Spleen (tissue), 13 donors: ENCODE measurements at places on chromosomes 4 and X.
A peak's percentile ranks its signal among the peaks of the same experiment; 100 is the strongest.

- DNase-seq: no peak
- no peak overlapping the region for H3K4me3 ChIP-seq
- H3K27ac ChIP-seq: no peak overlapping the region
These were observed 401.2 kb upstream of the CNKSR2 start for GRCh38 chrX:20973038-20973437.

DNA sequence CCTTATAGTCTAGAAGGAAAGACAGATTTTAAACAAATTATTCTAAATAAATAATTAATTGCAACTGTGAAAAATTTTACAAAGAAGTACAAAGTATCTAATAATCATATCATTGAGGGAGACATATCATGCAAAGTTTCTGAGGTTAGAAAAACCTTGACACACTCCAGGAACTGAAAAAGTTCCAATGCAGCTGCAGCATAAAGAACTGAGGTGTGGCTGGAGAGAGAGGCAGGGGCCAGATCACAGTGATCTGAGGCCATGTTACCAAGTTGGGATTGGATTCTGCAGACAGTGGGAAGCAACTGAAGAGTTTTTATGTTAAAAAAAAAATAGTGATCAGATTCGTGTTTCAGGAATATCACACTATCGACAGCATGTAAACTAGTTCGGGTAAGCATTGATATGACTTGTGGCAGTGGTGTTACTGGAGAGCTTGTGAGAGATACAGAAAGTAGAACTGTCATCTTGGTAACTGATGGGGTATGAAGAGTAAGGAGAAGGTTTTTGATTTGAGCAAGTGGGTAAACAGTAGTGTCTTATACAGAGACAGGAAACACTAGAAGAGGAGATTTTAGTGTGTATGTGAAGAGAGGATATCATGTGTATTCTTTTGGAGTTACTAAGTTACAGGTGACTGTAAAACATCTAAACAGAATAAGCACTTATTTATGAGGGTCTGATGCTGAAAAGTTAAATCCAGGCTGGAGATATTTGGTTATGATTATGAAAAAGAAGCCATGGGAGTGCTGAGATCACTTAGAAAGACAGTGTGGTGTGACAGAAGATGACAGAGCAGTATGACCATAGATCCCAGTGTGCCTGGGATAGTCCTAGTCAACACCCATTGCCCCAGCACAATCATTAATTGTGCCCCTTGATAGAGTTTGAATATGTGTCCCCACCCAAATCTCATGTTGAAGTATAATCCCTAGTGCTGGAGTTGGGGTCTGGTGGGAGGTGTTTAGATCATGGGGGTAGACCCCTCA, 15.6 kb upstream of the SPRY1 start:
- no peaks in the 10 kb centered on the region for H3K27me3 ChIP-seq
- no peak for DNase-seq
- H3K36me3 ChIP-seq: no peaks in the 10 kb centered on the region
- H3K27ac ChIP-seq: no peak overlapping the region
- no peak overlapping the region for H3K4me3 ChIP-seq

- peak; percentile 91 for DNase-seq
- H3K4me1 ChIP-seq: peaks cover 58% of the 10 kb centered on the region
These were observed 999 bp upstream of the CTBP1 start for GRCh38 chr4:1249731-1250526.

DNA sequence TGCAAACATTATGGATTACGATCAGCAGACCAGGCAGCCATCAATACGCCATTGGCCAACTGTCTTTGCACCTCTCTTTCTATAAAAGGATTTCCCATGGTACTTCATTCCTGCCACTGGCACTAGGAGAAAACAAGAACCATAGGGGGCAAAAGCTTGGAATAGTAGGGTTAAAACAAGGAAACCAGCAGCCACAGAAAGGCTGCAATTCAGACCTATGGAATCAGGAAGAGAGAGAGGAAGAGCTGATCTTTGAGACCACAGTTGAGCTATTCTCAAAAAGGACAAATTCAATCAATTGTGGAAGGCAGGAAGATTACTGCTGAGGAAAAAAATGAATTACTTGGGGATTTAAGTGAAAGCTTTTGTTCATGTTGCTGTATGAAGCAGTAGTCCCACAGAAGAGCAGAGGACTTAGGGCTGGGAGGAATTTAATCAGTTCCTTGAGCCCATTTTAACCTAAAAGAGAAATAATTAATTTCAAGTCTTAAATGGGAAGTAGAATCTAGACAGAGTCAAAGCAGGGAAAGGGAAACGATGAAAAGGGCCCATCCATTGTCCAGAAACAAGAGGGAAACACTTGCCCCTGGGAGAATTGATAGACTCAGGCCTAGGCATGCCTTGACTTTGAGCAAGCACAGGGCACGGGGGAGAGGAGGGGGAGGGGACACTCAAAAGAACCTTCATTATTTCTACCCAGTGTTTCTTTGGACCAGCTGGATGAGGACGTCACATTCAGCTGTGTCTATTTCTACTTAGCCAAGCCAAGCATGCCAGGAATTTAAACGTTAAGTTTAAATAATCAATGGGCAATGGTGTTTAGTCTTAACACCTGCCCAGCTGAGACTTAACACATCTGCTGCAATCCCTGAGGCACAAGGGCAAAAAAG, 50.7 kb downstream of the SCD5 start:
- H3K27ac ChIP-seq: no peak overlapping the region
- no peak overlapping the region for H3K4me3 ChIP-seq
- peaks cover under 1% of the 10 kb centered on the region for H3K4me1 ChIP-seq
- H3K27me3 ChIP-seq: no peaks in the 10 kb centered on the region
- DNase-seq: peak; percentile 6

DNA sequence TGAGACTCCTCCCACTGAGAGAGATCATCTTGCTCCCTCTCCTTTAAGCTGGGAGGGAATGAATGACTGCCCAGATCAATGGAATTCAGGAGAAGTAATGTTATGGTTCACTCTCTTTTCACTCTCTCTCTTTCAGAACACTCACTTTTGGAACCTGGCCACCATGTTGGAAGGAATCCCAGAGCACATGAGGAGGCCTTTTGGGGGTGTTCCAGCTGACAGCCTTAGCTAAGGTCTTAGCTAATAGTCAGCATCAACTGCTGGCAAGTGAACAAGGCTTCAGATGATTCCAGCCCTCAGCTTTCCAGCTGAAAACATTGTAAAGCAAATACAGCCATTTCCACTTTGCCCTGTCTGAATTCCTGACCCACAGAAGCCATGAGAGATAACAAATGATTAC, 124.0 kb upstream of the CLNK start:
- H3K27ac ChIP-seq: no peak overlapping the region
- no peaks in the 10 kb centered on the region for H3K4me1 ChIP-seq
- H3K36me3 ChIP-seq: no peaks in the 10 kb centered on the region
- no peak overlapping the region for H3K4me3 ChIP-seq
- no peak for DNase-seq
- H3K27me3 ChIP-seq: no peaks in the 10 kb centered on the region

- H3K4me1 ChIP-seq: no peaks in the 10 kb centered on the region
- no peaks in the 10 kb centered on the region for H3K27me3 ChIP-seq
- no peak for DNase-seq
- H3K4me3 ChIP-seq: no peak overlapping the region
- no peak overlapping the region for H3K27ac ChIP-seq
- no peaks in the 10 kb centered on the region for H3K36me3 ChIP-seq
These were observed 75.2 kb upstream of the PRKX start for GRCh38 chrX:3788494-3789233.

- H3K4me1 ChIP-seq: no peaks in the 10 kb centered on the region
- H3K4me3 ChIP-seq: no peak overlapping the region
- no peak for DNase-seq
- H3K27me3 ChIP-seq: no peaks in the 10 kb centered on the region
- no peaks in the 10 kb centered on the region for H3K36me3 ChIP-seq
These were observed 117.3 kb upstream of the NOCT start for GRCh38 chr4:138898282-138898681.

- H3K27ac ChIP-seq: no peak overlapping the region
- H3K27me3 ChIP-seq: no peaks in the 10 kb centered on the region
- H3K36me3 ChIP-seq: no peaks in the 10 kb centered on the region
- no peak overlapping the region for H3K4me3 ChIP-seq
- DNase-seq: peak; percentile 16
These were observed 5.5 kb downstream of the SOWAHD start for GRCh38 chrX:119763836-119764387.

DNA sequence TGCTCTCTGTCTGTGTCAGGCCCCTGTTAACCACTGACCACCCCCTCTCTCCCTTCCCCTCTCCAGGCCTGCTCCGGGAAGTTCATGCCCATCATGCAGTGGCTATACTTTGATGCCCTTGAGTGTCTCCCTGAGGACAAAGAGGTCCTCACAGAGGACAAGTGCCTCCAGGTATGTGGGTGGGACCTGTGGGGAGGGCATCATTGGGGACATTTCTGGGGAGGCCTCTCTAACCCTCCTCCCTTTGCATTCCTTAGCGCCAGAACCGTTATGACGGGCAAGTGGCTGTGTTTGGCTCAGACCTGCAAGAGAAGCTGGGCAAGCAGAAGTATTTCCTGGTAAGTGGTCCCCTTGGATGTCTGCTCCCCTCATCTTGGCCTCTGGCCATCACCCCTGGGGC, 9.2 kb downstream of the UBA1 start:
- H3K4me1 ChIP-seq: no peaks in the 10 kb centered on the region
- H3K4me3 ChIP-seq: no peak overlapping the region
- no peak overlapping the region for H3K27ac ChIP-seq
- H3K27me3 ChIP-seq: no peaks in the 10 kb centered on the region
- DNase-seq: peak; percentile 41

DNA sequence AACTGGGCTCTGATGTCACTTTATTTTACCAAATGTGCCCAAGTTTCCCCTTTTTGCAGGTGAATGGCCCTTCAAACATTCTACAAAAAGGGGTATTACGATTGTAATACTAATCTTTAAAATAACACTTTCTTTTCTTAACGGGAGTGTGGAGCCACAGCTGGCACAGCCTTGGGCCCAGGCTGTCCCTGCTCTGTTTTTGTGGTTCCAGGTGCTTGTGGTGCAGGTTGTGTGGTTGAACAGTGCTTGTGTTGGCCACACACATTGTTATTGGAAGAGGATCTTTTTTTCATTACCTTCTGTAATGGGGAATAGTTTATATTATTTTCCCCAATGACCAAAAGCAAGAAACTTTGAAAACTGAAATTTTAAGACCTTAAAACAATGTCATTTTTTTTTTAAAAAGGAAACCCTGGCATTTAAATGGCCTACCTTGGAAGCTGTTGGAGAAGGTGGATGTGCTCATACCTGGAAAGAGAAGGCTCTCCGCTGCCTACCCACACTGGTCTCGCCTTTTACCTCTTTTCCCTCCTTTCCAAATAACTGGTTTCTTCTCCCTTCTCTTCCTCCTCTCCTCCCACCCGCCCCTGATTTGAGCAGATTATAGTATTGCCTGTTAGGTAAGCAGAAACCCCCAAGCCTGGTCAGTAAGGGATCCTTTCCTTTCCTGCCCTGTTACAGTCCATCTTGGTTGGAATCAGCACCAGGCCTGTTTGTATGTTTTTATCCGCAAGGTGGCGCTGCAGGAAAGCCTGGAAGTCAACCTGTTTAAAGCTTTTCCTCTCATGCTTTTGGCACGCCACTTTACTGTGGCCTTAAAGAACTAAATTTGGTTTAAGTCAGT, 28.6 kb downstream of the HADH start:
- H3K4me3 ChIP-seq: no peak overlapping the region
- H3K27me3 ChIP-seq: no peaks in the 10 kb centered on the region
- no peak overlapping the region for H3K27ac ChIP-seq
- peaks cover 55% of the 10 kb centered on the region for H3K36me3 ChIP-seq
- H3K4me1 ChIP-seq: peaks cover 4% of the 10 kb centered on the region

GRCh38 chr4:145566768-145567167, 52.4 kb upstream of the MMAA start:
- DNase-seq: no peak
- no peak overlapping the region for H3K27ac ChIP-seq
- H3K27me3 ChIP-seq: no peaks in the 10 kb centered on the region
- no peaks in the 10 kb centered on the region for H3K4me1 ChIP-seq
- H3K4me3 ChIP-seq: no peak overlapping the region
- H3K36me3 ChIP-seq: no peaks in the 10 kb centered on the region

GRCh38 chrX:107675823-107676555, 47.7 kb downstream of the PRPS1 start:
- peak overlapping the region; percentile 27 for H3K4me3 ChIP-seq
- H3K27ac ChIP-seq: peak overlapping the region; percentile 44
- H3K27me3 ChIP-seq: peaks cover 5% of the 10 kb centered on the region

DNA sequence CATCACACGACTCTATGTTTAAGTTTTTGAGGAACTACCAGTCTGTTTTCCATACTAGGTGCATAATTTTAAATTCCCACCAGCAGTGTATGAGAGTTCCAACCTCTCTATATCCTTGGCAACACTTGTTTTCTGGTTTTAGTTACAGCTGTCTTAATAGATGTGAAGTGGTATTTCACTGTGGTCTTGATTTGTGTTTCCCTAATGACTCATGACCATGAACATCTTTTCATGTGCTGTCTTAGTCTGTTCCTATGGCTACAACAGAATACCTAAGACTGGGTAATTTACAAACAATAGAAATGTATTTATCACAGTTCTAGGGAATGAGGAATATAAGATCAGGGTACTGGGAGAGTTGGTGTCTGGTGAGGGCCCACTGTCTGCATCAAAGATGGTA, 51.5 kb upstream of the GPR78 start:
- H3K27me3 ChIP-seq: no peaks in the 10 kb centered on the region
- H3K27ac ChIP-seq: no peak overlapping the region
- no peaks in the 10 kb centered on the region for H3K4me1 ChIP-seq
- no peak overlapping the region for H3K4me3 ChIP-seq
- H3K36me3 ChIP-seq: no peaks in the 10 kb centered on the region

DNA sequence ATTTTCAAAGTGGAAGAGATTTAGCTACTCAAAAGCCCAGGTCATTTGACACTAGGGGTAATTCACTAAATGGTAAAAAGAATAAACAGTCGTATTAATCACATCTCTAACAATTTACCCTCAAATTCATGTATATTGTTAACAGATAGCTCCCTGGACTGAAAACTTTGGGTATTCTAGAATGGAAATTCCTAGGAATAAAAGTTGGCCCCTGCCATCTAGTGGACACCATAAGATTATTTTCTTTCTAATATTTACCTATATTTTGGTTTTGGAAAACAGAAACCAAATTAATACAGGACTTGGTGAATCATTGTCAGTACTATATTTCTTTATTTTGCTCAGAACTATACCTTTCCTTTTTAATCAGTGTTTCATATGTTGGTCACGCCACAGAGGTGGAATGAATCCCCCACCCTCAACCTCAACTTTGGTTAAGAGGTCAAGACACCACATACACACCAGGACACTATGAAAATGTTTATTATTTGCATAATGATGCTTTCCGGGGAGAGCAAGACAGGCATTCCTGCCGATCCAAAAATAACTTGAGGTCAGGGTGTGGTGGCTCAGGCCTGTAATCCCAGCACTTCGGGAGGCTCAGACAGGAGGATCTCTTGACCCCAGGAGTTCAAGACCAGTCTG, 96.2 kb upstream of the APOOL start:
- no peak overlapping the region for H3K27ac ChIP-seq
- H3K27me3 ChIP-seq: no peaks in the 10 kb centered on the region
- DNase-seq: no peak
- no peak overlapping the region for H3K4me3 ChIP-seq
- H3K36me3 ChIP-seq: no peaks in the 10 kb centered on the region
- no peaks in the 10 kb centered on the region for H3K4me1 ChIP-seq

- H3K27me3 ChIP-seq: no peaks in the 10 kb centered on the region
- no peak for DNase-seq
- no peaks in the 10 kb centered on the region for H3K36me3 ChIP-seq
- no peak overlapping the region for H3K4me3 ChIP-seq
These were observed 347.8 kb downstream of the ANK2 start for GRCh38 chr4:113397114-113397701.

GRCh38 chr4:38591617-38592337, 72.2 kb upstream of the KLF3 start:
- no peak overlapping the region for H3K27ac ChIP-seq
- H3K27me3 ChIP-seq: no peaks in the 10 kb centered on the region
- DNase-seq: no peak
- H3K4me1 ChIP-seq: no peaks in the 10 kb centered on the region

GRCh38 chr4:120218981-120219380, 152.3 kb upstream of the MAD2L1 start:
- no peaks in the 10 kb centered on the region for H3K27me3 ChIP-seq
- no peaks in the 10 kb centered on the region for H3K36me3 ChIP-seq
- H3K4me3 ChIP-seq: no peak overlapping the region
- no peak for DNase-seq
